ENCODE measurements at places on chromosomes 13 and 19.

DNA sequence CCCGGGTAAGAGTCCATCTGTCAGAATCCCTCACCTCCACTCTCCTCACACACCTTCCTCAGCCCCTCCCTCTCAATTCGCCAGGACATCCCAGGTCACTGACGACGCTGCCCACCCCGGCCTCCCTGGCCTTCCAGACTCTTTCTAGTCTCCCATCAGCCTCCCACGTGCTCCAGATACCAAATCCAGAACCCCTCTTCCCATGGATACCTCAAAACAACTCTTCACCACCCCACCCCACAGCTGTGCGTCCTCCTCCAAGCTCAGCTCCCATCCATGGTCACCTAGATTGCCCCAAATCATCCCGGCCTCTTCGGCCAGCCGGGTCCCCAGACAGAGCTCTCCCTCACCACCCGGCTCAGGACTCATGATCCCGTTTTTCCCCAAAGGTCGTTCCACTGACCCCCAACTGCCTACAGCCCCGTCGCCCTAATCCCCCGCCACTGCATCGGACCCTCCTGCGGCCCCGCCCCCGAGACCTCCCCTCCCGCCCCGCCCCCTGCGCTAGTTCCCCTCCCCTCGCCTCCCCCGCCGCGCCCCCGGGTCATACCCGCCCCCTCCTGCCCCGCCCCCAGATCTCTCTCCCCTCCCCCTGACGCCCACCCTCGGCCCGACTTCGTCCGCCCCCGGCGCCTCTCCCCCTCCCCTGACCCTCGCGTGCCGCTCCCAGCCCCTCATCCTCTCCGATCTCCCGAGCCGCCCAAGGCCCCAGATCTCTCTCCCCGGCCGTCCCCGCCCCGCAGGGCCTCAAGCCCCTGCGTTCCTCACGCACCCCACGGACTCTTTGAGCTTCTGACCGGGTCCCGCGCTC, 546 bp downstream of the UBXN6 start:
- DNase-seq, result peak; percentile 31

GRCh38 chr13:50389726-50390125, 374.5 kb downstream of the KCNRG start:
- DNase-seq, result no peak

DNA sequence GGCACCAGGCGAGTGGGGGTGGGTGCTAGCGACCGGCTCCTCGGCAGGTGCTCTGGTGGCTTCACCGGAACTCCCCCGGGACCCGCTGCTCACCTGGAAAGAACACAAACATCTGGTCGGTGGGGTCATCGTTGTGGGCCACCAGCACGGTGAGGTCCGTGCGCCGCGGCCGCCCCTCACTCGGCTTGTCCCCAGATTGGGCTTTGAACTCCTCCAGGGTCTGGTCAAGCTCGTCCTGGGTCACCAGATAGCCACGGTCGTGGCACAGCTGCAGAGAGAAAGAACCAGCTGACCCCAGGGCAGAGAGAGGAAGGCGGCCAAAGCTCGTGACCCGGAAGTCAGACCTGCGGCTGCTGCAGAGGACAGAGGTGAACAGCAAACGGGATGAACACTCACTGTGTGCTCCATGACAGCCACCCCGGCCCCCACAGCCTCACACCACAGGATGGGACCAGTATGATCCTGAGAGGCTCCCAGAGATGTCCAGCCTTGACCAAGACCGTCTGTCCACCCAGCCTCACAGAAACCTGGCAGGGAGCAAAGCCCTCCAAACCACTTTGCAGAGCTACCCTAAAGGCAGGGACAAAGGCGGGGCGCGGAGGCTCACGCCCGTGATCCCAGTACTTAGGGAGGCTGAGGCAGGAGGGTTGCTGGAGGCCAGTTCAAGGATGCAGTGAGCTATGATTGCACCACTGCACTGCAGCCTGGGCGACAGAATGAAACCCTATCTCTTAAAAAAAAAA, 1.2 kb downstream of the POLR2E start:
- DNase-seq, result no peak

- no peak for DNase-seq
Observed at GRCh38 chr19:49920624-49921363, 8.2 kb upstream of the ATF5 start.

GRCh38 chr19:50794876-50795663, 4.9 kb downstream of the ACP4 start:
- no peak for DNase-seq

DNA sequence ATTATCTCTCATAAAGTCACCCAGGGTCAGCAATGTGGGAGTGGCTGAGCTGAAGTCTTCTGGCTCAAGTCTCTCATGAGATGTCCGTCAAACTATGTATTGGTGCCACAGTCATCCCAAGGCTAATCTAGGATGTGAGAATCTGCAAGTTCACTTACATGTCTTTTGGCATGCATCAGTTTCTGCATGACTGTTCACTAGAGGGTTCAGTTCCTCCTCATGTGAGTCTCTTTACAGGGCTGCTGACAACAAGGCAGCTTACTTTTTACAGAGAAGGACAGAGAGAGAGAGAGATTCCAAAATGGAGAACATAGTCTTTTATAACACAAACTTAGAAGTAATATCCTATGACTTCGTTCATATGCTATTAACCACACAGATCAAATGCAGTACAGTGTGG, 328.8 kb upstream of the SLITRK1 start:
- no peak for DNase-seq

GRCh38 chr13:98284679-98285078, 107.6 kb upstream of the RNF113B start:
- DNase-seq, result no peak

GRCh38 chr13:47317356-47317755, 420.5 kb upstream of the HTR2A start:
- DNase-seq, result no peak

DNA sequence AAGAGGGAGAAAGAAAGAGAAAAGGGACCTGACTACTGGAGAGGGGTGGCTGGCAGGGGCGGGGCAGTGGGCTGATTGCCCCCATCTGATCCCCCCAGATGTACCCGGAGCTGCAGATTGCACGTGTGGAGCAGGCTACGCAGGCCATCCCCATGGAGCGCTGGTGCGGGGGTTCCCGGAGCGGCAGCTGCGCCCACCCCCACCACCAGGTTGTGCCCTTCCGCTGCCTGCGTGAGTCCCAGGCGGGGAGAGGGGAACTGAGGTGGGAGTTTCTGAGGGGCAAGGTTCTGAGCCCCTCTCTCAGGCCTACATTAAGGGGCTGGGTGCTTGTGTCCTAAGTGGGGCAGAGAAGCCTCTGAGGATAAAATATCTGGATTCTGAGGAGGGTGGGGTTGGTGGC, 2.4 kb downstream of the APLP1 start:
- DNase-seq, result no peak

- DNase-seq, result no peak
Observed at GRCh38 chr13:109496216-109496615, 290.2 kb downstream of the IRS2 start.

DNA sequence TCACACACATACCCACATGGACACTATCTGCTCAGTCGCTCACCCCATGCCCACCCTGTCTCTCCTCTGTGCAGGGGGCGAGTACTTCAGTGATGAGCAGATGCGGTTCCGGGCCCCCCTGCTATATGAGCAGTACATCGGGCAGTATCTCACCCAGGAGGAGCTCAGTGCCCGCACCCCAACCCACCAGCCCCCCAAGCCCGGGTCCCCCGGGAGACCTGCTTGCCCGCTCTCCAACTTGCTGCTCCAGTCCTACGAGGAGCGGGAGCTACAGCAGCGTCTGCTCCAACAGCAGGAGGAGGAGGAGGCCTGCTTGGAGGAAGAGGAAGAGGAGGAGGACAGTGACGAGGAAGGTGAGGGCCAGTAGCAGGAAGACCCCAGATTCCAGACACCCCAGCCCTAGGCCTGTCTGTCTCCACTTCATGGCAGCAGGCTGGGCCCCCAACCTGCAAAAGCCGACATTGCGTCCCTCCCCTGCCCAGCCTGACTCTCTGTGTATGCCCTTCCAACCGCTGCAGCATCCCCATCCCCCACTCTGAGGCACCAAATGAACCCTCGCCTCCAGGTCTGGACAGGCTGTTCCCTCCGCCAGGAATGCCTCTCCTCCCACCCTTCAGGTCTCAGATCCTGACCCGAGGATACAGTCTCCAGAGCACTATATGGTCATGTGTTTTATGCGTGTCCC, 9.7 kb downstream of the CCDC97 start:
- DNase-seq, result no peak

DNA sequence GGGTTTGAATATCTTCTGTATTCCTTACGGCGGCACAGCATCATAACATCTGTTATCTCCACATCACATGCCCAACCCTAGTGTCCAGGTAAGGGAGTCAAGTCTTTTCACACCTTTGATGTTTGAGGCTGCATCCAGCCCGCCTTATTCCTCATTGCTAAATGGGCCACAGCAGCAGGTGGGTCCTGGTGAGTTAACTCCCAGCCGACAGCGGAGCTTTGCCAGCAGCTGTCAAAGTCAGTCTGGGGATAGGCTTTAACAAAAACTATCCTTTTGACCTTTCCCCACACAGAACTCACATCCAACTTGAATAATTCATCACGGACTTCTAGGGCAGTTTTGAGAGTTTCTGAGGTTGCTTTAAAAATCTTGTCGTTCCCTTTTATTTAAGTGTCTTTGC, 235.1 kb downstream of the DLEU7 start:
- DNase-seq, result no peak

- DNase-seq, result peak; percentile 25
Observed at GRCh38 chr13:100203696-100204367, 114.9 kb downstream of the PCCA start.

DNA sequence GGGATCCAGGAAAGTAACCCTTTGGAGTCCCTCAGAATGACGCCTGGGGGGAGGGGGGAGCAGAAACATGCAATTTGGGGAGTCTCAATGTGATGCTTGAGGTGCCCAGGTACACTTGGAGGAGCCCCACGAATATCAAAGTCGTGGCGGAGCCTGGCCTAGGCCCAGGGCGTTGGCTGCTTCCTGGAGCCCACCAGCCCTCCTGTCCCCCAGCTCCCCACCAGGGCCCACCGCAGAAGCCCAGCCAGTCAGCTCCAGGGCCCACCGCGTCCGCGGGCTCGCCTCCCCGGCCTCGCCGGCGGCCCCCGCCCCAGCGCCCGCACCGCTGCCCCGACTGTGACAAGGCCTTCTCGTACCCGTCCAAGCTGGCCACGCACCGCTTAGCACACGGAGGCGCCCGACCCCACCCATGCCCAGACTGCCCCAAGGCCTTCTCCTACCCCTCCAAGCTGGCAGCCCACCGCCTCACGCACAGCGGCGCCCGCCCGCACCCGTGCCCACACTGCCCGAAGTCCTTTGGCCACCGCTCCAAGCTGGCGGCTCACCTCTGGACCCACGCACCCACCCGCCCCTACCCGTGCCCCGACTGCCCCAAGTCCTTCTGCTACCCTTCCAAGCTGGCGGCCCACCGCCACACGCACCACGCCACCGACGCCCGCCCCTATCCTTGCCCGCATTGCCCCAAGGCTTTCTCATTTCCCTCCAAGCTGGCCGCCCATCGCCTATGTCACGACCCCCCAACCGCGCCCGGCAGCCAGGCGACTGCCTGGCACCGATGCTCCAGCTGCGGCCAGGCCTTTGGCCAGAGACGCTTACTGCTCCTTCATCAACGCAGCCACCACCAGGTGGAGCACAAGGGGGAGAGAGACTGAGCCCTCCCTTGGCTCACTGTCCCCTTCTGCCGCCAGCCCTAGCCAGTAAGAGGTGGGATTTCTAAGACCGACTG, 2.1 kb downstream of the ZNF575 start:
- no peak for DNase-seq

DNA sequence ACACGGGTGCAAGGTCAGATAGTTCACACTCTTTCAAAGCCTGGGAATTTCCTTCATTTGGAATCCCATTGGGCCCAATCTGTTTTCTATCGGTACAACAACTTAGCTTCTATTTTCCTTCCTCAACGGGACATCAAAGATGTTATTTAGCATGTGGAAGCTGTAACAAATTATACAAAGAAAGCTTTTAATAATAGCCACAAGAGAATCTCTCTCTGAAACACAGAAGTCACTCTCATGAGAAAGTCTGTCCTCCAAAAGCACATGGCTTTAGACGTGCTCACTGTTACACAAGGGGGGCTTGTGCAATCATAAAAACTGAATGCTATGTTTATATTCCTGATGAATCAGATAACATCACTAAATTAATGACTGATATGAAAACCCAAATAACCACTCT, 28.9 kb upstream of the CYSLTR2 start:
- DNase-seq, result no peak

- DNase-seq, result no peak
Observed at GRCh38 chr19:55146705-55147273, 2.2 kb downstream of the TNNT1 start.

DNA sequence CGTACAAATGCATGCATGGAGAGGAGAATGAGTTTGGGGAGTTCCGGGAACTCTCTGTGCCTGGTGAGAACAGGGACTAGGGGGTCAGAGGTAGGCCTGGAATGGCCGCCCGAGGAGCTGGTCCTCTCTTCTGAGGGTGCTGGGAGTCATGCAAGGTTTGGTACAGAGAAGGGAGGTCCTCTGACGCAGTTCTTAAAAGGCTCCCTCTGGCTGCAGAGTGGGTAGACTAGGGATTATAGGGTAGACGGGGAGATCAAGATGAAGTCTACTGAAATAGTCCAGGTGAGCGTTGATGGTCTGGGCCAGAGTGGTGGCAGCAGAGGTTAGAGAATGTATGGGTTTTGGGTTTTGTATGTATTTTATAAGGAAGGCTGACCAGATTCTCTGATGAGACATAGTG, 796 bp downstream of the ZNF304 start:
- no peak for DNase-seq

DNA sequence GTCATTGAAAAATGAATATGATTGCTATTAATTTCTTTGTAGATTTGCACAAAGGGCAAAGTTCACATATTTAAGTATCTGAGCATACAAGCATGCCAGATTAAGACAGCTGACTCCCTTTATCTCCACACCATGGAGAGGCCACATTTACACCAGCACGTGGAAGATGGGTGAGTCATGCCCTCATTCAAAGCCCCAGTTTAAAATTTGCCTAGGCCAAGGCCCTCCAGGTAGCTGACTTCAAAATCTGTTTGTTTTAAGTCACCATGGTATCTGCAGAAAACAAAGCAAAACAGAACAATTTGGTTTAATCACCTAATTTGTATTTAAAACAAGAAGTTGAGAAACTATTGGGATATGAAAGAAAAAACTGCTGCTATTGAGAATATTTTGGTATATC, 109.2 kb downstream of the ESD start:
- no peak for DNase-seq

DNA sequence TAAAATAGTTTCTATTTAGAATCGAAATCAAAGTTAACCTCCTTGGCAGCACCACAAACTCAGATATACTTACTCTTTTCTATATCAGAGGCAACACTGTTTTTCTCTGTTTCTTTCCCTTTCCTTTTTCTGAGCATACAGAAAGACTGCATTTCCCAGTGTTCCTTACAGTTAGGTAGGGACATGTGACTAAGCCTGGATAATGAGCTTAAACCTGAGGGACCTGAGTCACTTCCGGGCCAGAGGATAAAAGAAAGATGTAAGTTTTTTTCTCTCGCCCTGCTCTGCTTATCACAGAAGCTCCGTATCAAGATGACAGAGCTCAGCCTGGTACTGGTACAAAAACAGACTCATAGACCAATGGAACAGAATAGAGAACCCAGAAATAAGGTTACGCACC, 531.9 kb downstream of the KLF12 start:
- no peak for DNase-seq
